ENCODE measurements at places on chromosomes 11 and 22.
A peak's percentile ranks its signal among the peaks of the same experiment; 100 is the strongest.

DNA sequence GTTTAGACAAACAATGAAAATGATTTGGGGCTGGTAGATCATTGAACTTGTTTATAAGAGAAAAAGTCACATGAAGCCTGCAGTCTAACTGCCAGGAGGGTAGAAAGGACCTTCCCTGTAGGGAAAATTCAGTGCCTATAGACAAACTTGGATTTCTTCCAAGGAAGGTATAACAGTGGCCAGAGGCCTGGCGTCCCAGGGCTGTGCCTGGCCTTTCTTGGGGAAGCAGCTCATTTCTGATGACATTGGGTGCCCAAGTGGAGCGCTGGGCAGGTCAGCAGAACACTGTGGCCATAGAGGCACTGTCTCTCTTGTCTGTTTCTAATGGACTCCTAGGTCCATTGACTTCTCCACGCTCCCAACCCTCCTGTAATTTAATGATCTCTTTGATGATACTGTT, 6.6 kb upstream of the FXYD6 start:
- no peak for DNase-seq

DNA sequence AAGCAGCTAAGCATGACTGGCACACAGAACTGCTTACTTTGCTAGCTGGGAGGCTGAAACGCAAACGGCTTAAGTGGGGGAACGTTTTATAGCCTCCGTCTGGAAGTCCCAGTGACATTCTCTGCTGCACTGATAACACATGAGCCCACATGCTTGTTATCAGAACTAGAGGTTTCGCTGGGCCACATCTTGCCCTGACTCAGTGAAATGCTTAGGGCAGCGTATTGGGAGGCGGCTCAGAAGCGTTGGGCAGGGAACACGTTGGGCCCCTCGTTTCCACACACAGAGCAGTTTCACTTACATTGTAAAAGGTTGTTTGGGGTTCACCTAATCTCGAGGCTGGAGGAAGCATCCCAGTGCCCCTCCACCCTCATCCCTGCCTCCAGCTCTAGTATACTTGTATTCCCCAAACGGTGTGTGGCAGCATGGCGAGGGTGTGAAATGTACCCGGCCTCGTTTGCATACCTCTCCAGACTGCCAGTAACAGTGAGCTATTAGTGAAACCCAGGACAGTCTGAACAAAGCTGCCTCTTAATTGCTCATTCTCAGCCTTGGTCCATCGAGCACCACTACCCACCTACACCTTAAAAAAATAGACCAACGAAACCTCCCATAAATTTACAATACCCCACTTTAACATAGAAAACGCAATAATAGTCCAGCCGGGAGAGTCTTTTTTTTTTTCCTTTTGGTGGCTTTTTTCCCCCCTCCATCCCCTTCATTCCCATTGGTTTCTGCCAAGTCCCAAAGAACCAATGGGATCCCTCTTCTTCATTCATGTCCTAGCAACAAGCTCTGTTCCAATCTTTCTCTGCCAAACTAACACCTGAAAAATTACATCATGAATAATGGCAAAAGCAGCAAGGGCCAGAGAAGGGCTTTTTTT, 218.8 kb upstream of the SORL1-AS1 start:
- peak; percentile 89 for DNase-seq

GRCh38 chr22:34416022-34416860, 496.0 kb upstream of the LARGE1 start:
- no peak for DNase-seq

DNA sequence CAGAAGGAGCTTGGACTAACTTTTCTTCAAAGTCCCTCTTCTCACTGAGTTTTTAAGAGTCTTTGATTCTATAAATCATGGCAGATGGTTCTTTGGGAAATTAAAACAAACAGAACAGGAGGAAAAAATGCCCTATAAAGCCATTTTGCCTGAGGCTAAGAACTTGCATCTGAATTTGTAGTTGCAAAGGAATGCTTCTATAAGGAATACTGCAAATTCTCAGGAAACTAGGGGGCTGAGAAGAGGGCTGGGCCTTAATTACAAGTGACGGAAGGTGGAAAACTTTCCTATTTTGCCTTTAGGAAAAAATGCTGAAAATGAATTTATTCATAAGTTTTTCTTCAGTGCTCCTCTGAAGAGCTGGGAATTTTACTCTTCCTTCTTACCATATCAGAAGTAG, 90.0 kb upstream of the NARS2 start:
- no peak for DNase-seq

DNA sequence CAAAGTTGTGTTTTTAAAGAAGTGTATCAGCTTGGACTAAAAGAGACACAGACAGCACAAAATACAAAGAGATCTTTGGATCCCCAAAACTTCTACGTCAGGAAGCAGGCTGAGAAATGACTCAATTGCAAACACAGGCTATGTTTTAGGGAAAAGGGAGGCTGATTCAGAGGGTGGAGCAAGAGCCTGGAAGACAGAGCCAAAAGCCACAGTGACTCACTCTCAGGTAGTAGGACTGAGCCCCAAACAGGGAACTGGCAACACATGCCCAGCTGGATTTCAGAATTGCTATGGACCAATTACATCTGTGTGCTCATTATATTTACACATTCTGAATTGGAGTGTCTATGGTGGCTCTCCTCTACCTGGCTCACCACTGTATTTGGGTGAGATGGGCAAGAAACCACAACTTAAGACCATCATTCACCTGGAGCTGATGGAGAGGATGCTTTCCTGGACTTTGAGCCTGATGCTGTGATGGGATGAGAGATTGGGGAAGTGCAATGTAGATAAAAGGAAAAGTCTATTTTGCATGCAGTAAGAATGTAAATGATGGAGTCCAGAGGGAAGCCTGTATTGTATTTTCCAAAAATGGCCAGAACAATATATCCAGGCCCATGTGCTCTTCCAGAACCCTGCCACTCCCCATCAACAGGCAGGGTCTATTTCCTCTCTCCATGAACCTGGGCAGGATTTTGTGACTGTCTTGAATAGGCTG, 20.8 kb upstream of the LINC01488 start:
- DNase-seq, result no peak

- DNase-seq, result no peak
Measured at GRCh38 chr11:68528630-68529029, 68.1 kb downstream of the PPP6R3 start.

GRCh38 chr22:43470941-43471585, 59.2 kb downstream of the MPPED1 start:
- no peak for DNase-seq

DNA sequence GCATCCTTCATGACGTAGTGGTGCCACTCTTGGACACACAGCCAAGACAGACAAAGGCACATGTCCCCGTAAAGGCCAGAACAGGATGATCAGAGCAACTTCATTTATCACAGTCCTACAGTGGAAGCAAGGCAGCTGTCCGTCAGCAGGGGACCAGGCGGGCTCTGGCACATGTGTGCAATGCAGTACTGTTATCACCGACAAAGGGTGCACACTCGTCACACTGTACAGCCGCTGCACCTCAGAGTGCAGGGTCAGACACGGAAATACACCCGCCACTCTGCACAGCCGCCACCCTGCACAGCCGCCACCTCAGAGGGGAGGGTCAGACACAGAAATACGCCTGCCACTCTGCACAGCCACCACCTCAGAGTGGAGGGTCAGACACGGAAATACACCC, 13.4 kb upstream of the IL17REL start:
- no peak for DNase-seq

GRCh38 chr11:69010361-69010891, 2.6 kb downstream of the MRGPRF start:
- no peak for DNase-seq

GRCh38 chr11:2929531-2929949, 320 bp upstream of the PHLDA2 start:
- DNase-seq, result no peak

All from hindlimb muscle (tissue), 1 donor.